Nucleus accumbens (tissue), 56 donors: ENCODE measurements at places on chromosomes 1 and 21.

GRCh38 chr1:93988634-93989350 lies 79.6 kb upstream of the GCLM start:
- no peak for DNase-seq

DNA sequence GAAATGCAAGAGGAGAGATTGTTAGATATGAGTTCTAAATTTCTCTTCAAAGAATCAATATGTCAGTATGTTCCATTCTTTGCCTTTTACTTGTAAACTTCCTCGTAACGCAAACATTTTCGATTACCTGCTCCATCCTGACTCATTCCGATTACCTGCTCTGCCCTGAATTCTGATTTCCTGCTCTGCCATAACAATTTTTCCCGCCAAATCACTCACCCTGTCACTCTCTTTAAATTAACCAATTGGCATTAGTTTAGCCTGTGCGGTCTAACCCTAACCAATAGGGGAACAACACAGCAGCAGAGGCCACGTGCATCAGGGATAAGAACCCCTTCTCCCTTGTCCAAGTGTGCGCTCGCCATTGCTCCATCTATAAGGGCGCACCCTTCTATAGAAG lies 25.0 kb upstream of the CBR3 start:
- no peak for DNase-seq

DNA sequence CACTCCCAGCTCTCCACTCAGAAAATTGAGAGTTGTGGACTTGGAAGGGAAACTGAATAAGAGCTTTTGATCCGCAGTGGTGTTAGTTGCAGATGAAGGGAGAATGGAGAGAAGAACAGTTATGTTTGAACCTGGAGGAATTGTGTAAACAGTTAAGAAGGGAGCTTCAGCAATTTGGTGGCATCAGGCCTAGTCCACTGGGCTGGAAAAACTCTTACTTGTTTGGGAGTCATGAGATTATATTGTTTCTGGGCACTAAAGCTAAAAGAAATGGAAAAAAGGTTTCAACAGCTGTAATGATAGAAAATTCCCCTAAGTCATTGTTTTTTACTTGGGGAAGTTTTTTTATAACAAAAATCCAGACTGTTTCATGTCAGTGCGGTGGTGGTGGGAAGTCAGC lies 256.1 kb upstream of the C1orf87 start:
- DNase-seq, result no peak

GRCh38 chr1:232853994-232854797 lies 49.0 kb downstream of the MAP10 start:
- DNase-seq, result no peak

DNA sequence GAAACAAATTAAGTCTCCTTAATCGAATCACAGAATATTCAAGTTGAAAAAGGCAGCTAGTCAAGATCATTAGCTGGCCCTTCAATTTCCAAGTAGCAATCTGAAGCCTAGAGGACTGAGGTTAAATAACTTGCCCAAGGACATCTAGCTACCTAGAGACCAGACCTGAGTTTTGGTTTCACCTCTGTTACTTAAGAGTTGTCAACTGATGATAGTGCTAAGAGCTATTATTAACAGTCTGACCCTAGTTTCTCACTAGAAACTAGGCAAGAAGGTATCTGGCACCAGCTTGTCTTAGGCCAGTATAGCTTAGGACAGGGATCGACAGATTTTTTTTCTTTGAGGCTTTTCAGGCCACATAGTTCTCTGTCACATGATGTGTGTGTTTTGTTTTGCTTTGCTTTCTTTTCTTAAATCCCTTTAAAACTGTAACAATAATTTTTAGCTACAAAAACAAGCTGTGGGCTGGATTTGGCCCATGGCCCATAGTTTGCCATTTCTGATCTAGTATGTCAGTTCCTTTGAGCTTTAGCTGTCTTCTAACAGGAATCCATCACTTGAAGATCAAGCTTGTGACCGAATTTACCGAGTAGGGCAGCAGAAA lies 23.2 kb downstream of the TRIM45 start:
- no peak for DNase-seq

DNA sequence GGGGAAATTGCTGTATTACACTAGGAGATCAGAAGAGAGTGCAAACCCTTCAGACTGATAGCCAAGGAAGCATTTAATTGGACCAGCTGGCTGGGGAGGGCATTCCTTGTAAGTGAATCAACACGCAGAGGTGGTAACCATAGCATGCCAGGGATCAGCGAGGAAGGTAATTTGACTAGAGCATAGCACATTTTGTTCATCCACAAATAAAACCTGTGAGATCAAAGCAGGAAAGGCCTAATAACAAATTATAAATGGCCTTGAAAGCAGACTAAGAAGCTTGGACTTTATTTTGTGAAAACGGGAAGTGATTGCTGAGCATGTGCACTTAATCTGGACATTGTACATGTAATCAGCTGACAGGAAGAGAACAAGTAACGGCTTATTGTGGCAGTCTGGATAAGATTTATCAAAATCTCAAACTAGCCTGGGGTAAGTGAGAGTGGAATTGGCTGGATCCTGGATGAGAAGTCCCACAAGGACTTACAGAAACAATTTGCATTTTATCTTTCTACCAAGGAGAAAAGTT lies 11.7 kb upstream of the CD55 start:
- DNase-seq, result no peak

DNA sequence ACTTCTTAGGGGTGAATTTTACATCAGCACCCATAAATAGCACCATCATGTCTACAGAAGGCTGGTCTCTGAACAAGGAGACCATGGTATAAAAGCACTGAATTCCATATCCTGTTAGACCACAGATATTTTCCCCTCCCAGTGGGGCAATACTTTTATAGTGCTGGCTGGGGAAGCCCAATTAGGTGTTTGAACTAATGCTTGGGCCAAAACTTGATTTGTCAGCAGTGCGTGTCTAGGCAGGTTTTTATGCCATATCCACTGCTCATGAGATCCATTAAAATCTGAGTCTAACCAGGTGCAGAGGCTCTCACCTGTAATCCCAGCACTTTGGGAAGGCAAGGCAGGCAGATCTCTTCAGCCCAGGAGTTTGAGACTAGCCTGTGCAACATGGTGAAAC lies 623.0 kb downstream of the NPHP4 start:
- DNase-seq, result no peak

DNA sequence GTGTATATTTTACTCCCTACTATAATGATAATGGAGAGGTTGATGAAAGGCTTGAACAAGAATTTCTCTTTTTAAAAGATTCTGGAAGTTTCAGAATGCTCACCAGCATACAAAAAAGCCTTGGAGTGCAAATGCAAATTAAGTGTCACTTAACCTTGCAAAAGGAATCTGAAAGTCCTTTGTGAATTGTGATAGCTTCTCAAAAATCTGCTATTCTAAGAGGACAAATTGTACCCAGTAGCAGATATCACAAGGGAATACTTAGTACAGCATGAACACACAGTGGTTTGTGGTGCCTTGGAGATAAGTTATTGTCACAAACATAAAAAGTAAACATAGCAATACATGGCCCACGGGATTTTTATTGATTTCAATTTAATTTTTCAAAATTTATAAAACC lies 1208.3 kb upstream of the B3GALT2 start:
- DNase-seq, result no peak

DNA sequence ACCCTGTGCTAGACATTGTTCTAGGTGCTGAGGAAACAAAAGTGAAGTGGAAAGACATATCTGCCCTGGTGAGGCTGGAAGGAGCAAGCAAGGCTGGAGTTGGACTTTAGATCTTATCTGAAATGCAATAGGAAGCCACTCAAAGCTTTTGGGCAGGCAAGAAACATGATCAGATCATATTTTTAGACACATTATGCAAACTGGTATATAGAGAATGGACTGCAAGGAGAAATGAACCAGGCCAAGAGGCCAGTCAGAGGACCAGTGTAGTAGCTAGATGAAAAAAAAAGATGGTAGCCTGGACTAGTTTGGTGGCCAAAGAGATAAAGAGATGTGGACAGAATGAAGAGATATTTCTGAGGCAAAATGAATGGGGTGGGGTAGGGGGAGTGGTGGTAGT lies 46.3 kb downstream of the CCN1 start:
- no peak for DNase-seq

- DNase-seq, result no peak
Observed at GRCh38 chr1:182389619-182390047, 2.0 kb downstream of the GLUL start.

DNA sequence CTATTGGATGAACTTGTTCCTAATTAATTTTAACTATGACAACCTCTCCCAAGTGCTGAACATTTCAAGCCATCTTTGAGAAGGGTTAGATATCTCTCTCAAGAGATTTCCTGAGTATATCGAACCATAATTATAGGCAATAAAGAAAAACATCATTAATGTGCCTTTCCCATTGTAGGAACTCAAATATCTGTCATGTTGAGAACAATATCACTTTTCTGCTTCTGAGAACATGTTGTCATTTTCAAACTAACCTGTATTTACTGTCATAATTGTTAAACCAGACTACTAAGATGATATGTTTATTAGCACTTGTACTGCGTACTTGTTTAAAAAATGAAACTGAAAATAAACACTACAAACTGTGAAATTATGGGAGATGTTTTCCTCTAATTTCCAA lies 4.3 kb downstream of the EPS15 start:
- no peak for DNase-seq

GRCh38 chr1:204331275-204331674 lies 28.5 kb downstream of the PLEKHA6 start:
- no peak for DNase-seq

GRCh38 chr1:230010603-230011332 lies 56.3 kb upstream of the GALNT2 start:
- no peak for DNase-seq

DNA sequence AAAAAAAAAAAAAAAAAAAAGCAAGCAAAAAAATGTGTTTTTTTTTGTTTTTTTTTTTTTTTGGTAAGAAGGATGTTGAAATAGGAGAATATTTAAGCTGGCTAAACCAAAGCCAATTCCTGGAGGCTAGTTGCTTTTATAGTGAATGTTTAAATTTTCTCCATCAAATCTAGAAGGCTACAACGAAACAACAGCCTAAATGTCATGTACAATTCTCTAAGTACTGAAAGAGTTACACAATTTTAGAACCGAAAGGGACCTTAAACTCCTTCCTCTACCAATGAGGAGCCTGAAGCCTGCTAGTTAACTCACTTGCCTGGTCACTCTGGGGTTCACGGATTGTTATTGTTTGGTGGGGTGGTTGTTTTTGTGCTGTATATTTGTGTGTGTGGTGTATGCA lies 3.5 kb downstream of the WLS start:
- DNase-seq, result no peak

- no peak for DNase-seq
Observed at GRCh38 chr1:228416217-228416933, at the start of gene TRIM17. Gene TRIM17 (minus strand): TSS chr1:228416861. CDS start chr1:228415072, 1,789 bp downstream.

- no peak for DNase-seq
Observed at GRCh38 chr1:67869233-67869632, 36.0 kb upstream of the GNG12 start.

- no peak for DNase-seq
Observed at GRCh38 chr1:39639305-39640130, at the start of gene HEYL. Gene HEYL (minus strand): TSS chr1:39639643. CDS start chr1:39639625, 18 bp downstream.

DNA sequence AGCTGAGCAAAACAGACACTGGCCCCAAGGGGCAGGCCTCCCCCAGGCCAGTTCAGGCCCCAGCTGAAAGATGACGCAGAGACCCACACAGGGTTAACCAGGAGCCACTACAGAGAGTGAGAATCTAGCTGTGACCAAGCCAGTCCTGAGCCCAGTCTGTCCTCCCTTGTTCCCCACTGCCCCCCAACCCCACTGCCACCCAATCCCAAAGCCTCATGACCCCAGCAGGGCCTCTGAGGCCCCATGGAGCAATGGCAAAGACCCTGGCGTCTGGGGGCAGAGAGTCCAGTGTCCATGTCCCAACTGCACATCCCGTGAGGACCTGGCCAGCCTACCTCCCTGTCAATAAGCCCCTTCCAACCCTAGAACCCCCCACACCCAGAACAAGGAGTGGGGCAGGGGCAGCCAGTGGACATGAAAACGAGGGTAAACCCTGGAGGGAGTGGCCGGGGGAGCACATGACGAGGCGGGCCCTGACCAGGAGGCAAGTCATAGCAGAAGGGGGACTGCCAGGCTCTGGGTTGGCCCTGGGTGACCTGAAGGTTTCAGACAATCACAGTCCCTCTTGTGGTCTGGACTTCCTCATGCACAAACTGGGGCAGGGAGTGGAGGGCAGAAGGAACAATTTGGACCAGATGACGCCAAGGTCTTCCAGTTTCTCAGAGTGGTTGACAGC lies 100.5 kb downstream of the GLIS1 start:
- DNase-seq, result no peak

DNA sequence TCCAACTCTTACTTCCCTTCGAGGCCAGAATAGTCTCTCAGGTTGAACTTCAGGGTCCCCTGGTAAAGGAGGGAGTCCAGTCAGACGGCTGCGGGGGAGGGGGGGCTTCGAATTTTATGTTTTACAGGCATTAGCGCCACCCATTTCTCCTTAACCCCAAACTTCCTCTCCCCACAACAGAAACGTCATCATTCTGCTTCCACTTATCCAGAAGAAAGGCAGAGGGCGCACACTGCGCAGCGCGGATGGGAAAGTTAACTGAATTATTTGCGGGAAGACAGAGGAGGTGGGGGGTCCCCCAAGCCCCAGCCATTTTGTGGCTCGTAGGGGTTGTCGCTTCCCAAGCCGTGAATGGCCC lies 529 bp upstream of the PRMT2 start:
- DNase-seq, result no peak

DNA sequence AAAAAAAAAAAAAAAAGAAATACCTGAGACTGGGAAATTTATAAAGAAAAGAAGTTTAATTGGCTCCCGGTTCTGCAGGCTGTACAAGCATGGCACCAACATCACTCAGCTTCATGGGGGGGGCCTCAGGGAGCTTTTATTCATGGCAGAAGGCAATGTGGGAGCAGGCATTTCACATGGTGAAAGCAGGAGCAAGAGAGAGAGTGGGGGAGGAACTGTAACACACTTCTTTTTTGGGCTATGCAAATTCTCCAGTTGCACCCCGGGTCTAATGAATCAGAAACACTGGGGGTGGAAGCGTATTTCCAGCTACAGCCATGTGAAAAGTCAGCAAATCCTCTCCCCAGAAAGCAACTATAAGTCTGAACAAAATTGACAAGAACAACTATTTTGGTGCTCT lies 11.8 kb upstream of the SOD1 start:
- DNase-seq, result peak; percentile 16

DNA sequence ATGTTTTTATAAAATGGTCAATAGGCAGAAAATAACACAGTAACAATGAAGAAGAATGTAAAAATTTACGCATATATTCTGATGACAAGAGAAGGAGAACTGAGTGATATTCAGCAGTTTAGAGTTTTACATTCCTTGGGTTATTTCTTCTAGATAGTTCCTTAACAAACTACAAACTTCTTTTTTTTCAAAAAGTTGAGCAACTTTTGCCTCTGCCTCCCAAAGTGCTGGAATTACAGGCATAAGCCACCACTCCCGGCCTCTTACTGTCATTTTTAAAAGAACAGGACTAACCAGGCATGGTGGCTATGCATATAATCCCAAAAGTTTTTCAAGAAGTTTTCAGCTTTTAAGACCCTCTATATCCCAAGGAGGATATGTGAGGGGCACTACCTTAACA lies 32.9 kb downstream of the ARNT start:
- DNase-seq, result no peak

DNA sequence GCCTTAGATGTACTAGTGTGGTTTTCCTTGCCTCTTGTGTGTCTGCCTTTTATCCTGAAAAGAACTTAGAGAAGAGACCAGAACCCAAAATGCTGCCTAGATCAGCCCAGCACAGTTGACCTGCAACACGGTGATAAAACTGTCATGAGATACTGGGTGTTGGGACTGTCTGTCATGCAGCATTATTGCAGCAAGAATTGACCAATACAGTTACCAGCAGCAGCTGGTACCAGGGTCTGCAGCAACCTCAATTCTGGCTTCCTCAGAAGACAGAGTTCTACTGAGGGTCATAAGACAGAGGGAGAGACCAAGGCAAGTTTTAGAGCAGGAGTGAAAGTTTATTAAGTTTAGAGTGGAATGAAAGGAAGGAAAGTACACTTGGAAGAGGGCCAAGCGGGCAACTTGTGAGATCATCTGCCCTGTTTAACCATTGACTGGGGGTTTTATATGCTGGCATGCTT lies 182.0 kb downstream of the DYRK1A start:
- DNase-seq, result no peak
